ENCODE measurements at places on chromosomes 13 and 19. TPM values are rescaled to one million over a fixed set of nuclear protein-coding genes. Genes with fewer than 3 reads are reported as not detected.

Gene CFAP97D2
- 1.3 TPM for total RNA-seq

Gene ATXN8OS
- total RNA-seq: not detected

Gene INSR
- 31.9 TPM for total RNA-seq

Gene LCP1
- total RNA-seq: 89.8 TPM

Gene SPINT2
- 145 TPM for total RNA-seq

Gene KBTBD7
- 7.4 TPM for total RNA-seq

Gene LILRB5
- 2.2 TPM for total RNA-seq

Gene CEACAM3
- 4.3 TPM for total RNA-seq

Gene ZNF71
- 8.3 TPM for total RNA-seq

Gene GGN
- total RNA-seq: 0.61 TPM

Gene GSX1
- total RNA-seq: not detected

Gene ETFB
- 36.8 TPM for total RNA-seq

Gene PSG2
- not detected for total RNA-seq

Gene SLC7A9
- 0.21 TPM for total RNA-seq

Gene ZNF419
- 12.5 TPM for total RNA-seq

Gene MYPOP
- 6.7 TPM for total RNA-seq

Gene ZBTB32
- 0.63 TPM for total RNA-seq

Gene ZNF878
- 0.23 TPM for total RNA-seq

Data from lung (tissue), 17 donors.